ENCODE measurements at places on chromosomes 2 and 18.

GRCh38 chr2:219331560-219332213 lies 857 bp downstream of the RESP18 start:
- DNase-seq: peak; percentile 56

DNA sequence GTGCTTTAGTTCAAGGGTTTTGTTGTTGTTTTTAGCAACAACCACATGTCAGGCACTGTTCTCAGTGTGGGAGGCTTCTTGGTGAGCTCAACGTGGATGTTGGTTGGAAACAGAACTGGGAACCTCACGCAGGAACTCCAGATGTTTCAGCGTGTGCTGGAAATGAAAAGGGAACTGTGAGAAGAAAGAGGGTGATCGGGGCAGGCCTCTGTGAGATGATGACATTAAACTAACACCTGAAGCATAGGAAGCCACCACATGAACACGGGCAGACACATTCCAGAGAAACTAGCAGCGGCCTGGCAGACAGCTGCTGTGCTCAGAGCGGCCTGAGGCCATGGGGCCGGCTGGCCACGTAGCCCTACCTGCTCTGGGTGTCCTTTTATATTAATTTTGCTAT lies 66.4 kb downstream of the COA5 start:
- DNase-seq: no peak

DNA sequence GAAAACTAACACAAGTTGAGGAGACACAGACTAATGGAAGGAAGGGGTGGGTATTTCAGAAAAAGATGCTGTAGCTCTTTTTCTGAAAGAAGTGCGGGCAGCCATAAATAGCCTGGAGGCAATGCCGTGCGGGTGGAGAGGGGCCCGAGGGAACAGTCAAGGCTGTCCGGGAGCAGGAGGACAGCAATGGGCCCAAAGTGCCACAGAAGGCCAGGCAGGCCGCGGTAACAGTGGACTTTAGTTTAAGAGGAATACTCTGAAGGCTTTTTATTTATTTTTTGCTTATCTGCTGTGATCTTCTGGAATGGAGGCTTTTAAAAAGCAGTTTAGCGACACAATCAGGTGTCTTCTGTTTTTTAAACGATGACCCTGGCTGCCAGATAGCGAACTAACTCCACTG lies 2.8 kb downstream of the ITGB1BP1 start:
- no peak for DNase-seq

DNA sequence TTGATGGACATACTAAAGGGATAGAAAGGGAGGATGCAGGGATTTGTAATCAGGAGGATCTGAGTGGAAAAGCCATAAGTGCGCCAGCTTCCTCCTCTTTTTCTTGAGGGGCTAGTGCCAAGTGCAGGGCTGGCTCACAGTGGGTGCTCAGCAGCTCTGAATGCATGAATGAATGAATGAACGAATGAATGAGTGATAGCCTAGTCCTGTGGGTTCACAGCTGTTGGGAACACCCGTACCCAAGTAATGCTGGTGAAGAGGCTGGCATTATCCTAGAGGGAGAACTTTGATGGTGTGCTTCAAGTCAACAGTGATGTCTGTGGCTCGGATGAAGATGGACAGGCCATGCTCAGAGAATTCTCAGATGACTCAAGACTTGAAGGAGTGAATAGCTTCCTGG lies 108.8 kb downstream of the KCTD1 start:
- DNase-seq: no peak

DNA sequence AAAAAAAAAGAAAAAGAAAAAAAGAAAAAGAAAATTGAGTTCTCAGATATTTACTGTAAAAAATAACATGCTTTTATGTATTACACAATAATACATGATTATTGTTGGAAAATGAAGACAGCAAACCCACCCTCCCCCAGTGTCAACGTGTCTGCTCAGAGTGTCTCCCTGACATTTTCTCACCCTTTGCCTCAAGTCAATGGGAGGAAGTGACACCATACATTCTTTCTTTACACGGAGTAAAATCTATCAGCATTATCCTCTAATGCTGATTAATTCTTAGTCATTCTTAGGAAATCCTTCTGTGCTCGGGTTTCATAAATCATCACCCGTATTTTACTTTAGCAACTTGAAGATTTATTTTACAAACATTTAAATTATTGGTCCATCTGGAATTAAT lies 32.0 kb downstream of the CTAGE1 start:
- DNase-seq: no peak

- DNase-seq: no peak
These were observed 32.2 kb downstream of the SH3YL1 start for GRCh38 chr2:231521-232185.

GRCh38 chr18:70028734-70029133 lies 81.1 kb upstream of the CD226 start:
- no peak for DNase-seq

DNA sequence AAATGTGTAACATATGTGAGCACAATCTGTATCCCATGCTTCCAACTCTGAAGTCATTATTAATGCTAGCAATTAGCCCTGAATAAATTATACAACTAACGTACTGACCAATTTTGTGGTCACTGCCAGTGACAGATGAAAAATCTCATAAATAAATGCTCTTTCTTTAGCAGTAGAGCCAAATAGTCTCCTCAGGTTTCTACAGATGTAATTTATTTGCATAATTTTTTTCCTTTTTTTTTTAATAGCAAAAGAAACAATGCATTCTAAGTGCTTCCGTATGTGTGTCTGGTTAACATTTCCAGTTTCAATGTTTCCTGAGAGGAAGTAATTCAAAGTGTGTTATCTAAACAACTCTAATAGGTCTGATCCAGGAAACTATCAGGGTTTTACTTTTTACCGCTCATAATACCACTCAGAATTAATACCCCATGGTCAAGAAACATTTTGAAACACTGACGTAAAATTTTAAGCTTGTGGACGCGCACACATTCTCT lies 108.4 kb downstream of the MEP1B start:
- no peak for DNase-seq

DNA sequence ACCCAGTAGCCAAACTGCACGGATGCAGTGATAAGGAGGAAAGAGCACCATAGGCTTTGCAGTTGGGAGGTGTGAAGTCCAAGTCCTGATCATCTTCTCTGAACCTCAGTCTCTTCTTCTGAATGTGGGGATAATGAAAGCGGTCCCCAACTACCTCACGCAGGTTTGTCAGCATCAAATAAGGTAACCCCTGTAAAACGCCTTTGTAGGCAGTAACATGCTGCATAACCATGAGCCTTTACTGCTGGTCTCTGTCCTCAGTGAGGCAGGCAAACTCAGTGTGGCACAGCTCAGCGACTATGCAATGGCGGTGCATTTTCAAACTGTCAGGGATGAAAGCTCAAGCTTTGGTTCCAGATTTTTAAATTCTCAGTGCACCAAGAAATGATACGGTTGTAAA lies 46.1 kb downstream of the DNMT3A start:
- DNase-seq: no peak

DNA sequence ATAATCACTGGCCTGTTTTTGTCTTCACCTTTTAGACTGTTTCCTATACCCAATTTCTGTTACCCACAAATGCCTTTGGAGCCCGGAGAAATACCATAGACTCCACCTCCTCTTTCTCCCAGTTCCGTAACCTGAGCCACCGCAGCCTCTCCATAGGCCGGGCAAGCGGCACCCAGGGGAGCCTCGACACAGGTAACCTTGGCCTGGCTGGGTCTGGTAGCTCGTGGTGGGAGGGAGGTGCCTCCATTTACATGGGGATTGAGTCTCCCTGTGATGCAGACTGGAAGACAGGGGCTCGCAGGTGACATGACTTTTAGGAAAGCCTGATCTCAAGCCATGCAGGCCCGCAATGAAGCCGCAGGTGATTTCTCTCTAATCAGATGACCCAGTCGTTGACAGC lies 100.6 kb downstream of the CABLES1 start:
- no peak for DNase-seq

- no peak for DNase-seq
These were observed 75.4 kb upstream of the PGAP1 start for GRCh38 chr2:197001921-197002320.

DNA sequence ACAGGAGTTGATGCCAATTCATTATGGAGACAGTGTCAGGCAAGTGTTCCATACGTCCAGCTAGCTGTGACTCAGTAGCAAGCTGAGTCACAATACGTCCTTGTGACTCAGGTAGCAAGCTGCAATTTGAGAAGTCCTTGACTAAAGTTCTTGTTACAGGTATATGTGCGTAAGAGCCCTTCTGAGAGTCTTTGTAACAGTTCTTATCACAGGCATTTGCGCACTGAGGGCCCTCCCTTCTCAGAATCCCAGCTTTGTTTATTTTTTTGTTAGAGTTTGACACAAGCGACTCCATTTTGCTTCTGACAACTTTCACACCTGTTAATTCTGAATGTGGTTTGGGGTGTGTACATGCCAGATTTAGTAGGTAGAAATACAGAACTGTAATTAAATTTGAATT lies 20.1 kb upstream of the ACMSD start:
- DNase-seq: no peak

GRCh38 chr18:75262511-75262910 lies 51.9 kb downstream of the TSHZ1 start:
- DNase-seq: no peak

- no peak for DNase-seq
These were observed 3.2 kb downstream of the BOD1L2 start for GRCh38 chr18:57150081-57150480.

GRCh38 chr18:48126240-48126639 lies 195.8 kb upstream of the SMAD2 start:
- DNase-seq: no peak

GRCh38 chr2:39216346-39217191 lies 27.2 kb downstream of the CDKL4 start:
- DNase-seq: peak; percentile 92

GRCh38 chr2:118493213-118493612 lies 354.2 kb downstream of the EN1 start:
- DNase-seq: no peak

DNA sequence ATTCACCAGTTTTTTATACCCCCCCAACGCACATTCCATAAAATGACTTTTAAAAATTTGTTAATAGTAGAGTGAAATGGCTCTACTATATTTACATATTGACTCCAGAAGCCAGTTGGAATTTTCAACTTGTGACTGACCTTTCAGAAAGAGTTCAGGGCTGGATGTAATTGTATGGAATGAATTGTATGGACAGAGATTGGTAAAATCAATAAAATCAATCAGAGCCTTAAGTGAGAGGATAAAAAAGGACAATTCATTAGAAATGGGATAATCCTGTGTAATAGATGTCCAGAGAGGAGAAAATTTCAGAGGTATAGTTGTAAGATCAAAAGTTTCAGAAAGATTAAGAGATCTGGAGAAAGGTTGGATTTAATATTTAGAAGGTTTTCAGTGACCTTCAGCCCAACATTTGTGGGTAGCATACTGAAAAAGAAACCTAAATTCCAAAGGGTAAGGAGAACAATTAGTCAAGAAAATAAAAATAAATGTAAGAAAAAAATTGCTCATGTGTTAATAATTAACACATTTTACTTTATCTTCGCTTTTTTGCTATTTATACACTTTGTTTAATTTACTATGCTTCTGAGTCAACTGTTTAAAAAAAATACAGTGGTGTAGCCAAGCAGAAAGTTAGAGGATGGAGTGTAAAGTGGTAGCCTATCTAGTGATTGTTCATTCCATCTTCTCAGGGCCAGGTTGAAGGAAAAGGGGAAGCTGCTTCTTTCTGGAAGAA lies 385.4 kb upstream of the TMEFF2 start:
- no peak for DNase-seq

- DNase-seq: peak; percentile 45
These were observed 35.4 kb upstream of the WIPF1 start for GRCh38 chr2:174632841-174633622.

DNA sequence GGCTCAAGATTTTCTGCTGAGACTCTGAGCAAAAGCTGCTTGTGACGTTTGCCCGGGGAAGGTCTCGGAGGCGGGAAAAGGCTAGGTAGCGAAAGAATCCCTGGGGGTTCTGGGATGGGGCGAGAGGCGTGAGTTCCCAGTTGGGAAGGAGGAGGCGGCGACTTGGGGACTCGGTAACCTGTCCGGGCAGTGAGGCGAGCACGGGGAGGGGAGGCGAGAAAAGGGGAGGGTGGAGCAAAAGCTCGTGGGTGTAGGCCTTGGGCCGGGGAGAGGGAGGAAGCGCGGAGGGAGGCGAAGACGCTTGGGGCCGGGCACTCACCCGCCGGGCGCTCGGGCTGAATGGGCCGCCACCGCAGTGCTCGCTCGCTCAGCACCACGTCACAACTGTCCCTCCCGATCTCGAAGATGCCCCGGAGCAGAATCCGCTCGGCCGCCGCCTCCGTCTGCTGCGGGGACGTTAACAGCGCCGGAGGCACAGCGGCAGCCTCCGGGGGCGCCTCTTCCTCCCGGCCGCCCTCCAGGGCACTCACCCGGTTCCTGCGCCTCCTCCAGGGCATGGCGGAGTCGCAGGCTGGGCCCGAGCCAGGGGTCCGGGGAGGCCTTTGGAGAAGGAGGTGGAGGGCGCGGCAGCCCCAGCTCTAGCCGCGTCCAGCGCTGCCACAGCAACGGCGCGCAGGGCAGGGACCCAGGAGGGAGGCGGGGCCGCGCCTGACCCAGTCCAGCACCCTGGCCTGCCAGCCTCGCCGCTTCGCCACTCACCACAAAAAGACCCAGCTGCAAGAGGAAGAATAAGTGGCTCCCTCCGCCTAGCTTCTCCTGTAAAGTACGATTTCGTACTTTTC lies at the start of gene CERKL:
TSS of gene CERKL (minus strand) at position 656 of the 842 bp plus-strand sequence. CDS start at position 557, 99 bp downstream.
- peak; percentile 47 for DNase-seq

- DNase-seq: no peak
These were observed 35.9 kb downstream of the KCNF1 start for GRCh38 chr2:10947446-10948187.

- DNase-seq: no peak
These were observed 1.0 kb upstream of the FAHD2A start for GRCh38 chr2:95401480-95401879.

GRCh38 chr2:181900007-181900651 lies 8.6 kb downstream of the ITPRID2 start:
- DNase-seq: no peak

GRCh38 chr2:54384301-54385203 lies 71.6 kb upstream of the SPTBN1 start:
- no peak for DNase-seq

DNA sequence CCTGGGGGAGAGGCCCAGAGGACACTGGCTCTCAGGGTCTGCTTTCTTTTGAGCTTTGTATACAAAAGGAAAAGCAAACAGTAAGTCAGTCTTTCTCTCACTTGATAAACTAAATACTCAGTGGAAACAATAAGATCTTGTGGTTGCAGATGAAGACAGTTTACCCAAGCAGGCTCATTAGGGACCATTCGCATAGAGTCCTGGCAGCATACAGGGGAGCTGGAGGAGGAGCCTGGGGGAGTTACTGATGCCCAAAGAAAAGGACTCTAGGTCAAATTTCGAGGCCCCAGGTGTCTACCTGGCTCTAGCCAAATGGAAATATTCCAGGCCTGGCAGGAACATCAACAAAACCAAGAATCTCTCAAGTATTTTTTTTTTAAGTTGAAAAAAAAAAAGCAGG lies 225.3 kb downstream of the CNTNAP5 start:
- DNase-seq: no peak

Measured in activated naive CD4-positive, alpha-beta T cell treated with anti-CD3 and anti-CD28 coated beads, Interleukin-2, amount 10 ng/mL, durations not matched to agents 7 days and 5 days (primary cell).